Activated effector memory CD4-positive, alpha-beta T cell treated with Interleukin-2 at 50 U/mL for 16 hours (primary cell): ENCODE measurements at places on chromosomes 11 and 22.

DNA sequence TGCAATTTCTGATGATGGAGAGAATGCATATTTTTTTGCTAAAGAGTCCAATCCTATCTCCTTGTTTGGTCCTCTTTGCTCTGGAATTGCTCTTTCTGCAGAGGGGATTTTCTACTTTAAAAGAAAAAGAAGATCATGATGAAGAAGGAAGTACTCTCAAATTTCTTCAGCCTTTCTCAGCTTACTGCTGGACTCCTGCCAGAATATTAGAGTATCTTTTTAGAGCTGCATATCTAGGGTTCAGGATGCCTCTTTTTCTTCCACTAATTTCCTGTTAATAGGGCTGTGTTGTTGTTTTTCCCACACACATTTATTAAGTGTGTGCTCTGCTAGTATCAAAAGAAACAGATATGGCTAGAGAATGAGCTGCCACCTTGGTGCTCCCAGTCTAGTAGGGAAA, 18.2 kb downstream of the UBASH3B start:
- no peak for DNase-seq

DNA sequence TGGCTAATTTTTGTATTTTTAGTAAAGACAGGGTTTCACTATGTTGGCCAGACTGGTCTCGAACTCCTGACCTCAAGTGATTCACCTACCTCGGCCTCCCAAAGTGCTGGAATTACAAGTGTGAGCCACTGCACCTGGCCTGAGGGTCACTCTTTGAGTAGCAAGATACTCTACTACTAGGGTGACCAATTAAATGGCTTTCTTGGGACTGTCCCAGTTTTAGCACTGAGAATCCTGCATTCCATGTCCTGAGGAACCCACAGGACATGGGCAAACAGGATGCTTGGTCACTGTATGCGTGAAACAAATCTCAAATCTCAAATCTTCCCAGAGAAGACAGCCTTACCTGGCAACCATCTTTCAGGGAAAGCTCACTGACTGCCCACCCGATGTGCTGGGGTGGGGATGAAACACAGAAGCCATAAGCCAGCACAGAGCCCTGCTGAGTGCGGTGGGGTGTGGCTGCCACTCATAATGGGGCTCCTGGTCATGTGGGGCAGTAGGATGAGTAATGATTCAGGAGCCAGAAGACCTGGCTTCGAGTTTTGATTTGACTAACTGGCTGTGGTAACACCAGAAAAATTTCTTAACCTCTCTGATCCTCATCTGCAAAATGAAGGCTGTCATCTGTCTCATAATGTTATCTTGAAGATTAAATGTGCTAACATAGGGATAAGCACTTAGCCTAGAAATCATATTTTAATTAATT, 11.5 kb downstream of the CLMP start:
- DNase-seq: no peak

DNA sequence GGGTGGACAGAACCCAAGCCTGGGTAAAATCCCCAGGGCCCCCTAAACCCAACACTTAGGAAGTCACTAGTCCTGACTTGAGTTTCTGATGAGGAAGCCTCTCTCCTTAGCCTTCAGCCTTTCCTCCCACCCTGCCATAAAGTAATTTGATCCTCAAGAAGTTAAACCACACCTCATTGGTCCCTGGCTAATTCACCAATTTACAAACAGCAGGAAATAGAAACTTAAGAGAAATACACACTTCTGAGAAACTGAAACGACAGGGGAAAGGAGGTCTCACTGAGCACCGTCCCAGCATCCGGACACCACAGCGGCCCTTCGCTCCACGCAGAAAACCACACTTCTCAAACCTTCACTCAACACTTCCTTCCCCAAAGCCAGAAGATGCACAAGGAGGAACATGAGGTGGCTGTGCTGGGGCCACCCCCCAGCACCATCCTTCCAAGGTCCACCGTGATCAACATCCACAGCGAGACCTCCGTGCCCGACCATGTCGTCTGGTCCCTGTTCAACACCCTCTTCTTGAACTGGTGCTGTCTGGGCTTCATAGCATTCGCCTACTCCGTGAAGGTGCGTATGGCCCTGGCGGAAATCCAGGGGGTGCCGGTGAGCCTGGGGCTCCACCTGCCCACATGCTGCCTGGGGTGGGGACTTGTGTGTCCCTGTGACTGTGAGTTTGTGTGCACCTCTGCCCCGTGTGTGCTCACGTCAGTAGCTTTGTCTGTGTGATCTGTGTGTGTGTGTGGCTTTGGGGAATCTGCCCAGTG, at the start of gene IFITM1:
TSS of gene IFITM1 (plus strand) at position 254 of the 767 bp plus-strand sequence. CDS start at position 385, 131 bp downstream.
- peak; percentile 58 for DNase-seq

- DNase-seq: no peak
These were observed 4.3 kb downstream of the BCO2 start for GRCh38 chr11:112179601-112180000.

- no peak for DNase-seq
These were observed 274.8 kb downstream of the SOX6 start for GRCh38 chr11:16081382-16082094.

GRCh38 chr22:46801826-46802607, 39.6 kb downstream of the TBC1D22A start:
- no peak for DNase-seq

DNA sequence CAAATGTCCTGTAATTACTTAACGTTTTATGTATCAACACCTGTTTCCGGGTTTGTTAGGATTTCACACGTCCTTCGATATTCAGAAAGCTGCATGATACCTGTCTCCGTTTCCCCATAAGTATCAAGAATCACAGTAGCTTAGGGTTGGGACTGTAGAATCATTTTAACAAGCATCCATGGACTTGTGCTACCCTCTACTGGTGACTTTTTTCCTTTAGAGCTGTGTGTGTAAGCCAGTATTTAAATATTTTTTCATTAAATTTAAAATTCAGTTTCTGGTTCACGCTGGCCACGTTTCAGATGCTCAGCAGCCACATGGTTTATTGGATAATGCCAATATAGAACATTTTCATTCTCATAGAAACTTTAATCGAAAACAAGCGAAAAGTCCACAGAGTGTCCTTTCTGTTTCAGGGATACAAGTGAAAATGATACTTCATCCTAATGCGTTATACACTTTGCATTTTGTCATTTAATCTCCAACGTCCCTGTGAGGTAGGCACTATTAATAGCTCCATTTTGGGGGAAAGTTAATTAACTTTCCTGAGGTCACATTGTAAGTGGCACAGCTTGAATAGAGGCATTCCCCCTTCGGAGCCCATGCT, 61.5 kb upstream of the SLC25A18 start:
- DNase-seq: no peak

DNA sequence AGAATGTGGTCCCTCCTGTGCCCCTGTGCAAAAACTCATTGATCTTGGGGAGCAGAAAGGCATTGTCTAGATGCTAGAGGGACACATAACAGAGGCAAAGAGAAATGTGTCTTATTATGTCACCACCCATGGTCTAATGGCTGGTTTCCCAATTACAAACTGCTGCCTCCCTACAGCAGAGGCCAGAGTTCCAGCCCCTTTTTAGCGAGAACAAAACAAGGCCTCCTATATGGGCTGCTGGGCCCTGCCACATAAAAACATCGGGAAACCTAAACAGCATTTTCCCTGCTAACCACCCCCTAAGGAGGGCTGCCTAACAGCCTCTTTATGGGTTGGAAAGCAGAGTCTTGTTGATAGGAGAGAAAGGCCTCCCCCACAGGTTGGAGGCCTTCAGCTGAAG, 75.2 kb upstream of the CRTAM start:
- DNase-seq: no peak

DNA sequence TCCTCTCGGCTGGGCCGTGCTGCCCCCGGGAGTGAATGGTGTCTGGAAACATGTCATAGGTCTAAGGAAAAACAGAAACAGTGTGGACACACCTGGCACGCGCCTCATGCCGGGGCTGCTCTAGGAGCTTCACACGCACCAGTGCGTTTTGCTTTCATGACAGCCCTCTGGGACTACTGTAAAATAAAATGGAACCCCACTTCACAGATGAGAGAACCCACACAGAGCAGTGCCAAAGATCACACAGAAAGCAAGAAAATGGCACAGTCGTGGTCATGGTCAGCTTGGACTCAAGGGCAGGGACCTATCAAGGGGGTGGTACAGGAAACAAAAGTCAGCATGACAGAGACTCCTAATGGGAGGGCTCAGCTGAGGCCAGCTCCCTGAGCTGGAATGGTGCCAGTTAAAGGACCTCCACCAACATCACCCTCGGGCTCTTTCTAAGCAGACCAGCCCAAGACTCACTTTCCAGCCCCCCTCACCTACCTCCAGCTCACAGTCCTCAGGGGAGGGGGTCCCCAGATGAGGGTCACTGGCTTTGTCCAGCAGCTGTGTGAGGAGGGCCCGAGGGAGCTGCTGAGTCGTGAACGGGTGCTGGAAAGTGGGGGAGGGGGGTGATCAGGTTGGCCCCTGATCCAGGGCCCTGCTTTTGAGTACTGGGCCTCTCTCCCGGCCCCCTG, 3.3 kb downstream of the MAP4K2 start:
- no peak for DNase-seq

GRCh38 chr11:123363556-123363955, 66.5 kb upstream of the GRAMD1B start:
- no peak for DNase-seq

GRCh38 chr11:61083601-61084147, 18.6 kb upstream of the CD5 start:
- peak; percentile 63 for DNase-seq
